Cortex of kidney (tissue), 1 donor: ENCODE measurements at places on chromosomes 6 and 20.

GRCh38 chr6:130324657-130325056 lies 41.2 kb upstream of the TMEM200A start:
- DNase-seq = no peak

- no peak for DNase-seq
Measured at GRCh38 chr6:25181350-25181724, 97.8 kb upstream of the CARMIL1 start.

- no peak for DNase-seq
Measured at GRCh38 chr6:35757456-35758123, 18.8 kb upstream of the CLPSL2 start.

GRCh38 chr6:5423251-5423650 lies 161.9 kb downstream of the FARS2 start:
- DNase-seq = no peak

DNA sequence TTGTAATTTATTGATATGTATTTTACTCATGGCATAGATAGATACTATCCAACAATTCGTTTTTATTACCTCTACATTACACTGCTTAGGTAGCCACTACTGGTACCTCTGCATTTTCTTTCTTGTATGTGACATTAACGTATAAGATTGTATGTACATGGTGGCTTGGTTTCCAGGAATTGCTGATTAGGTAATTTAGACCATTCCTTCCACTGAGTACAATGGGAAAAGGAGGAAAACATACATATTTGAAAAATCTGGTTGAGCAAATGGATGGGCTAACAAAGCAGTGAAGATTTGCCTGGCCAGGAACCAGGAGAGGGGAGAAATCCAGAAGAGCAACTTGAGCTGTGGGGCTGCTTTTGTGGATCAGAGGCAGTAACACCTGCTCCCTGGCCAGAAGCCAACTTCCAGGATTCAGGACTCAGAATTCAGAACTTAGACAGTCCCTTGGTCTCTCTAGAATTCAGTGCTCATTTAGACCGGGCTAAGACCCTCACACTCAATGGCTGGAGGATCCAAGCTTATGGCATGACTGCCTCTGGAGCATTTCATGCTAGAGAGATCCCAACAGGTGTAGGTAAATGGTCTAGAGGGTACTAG lies 17.9 kb upstream of the MICB start:
- no peak for DNase-seq

DNA sequence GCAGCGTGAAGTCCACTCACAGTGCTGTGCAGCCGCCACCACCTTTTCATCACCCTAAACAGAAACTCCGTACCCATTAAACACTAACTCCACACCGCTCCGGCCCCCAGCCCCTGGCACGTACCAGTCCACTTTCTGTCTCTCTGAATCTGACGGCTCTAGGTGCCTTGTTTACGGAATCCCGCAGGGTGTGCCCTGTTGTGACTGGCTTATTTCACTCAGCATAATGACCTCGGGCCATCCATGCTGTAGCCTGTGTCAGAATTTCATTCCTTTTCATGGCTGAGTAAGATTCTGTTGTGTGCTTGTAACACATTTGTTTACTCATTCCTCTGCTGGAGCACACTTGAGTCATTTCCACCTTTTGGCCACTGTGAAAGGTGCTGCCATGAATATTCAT lies 18.0 kb downstream of the TCFL5 start:
- DNase-seq = no peak

GRCh38 chr6:111605100-111605751 lies 452 bp downstream of the TRAF3IP2 start:
- DNase-seq = no peak

DNA sequence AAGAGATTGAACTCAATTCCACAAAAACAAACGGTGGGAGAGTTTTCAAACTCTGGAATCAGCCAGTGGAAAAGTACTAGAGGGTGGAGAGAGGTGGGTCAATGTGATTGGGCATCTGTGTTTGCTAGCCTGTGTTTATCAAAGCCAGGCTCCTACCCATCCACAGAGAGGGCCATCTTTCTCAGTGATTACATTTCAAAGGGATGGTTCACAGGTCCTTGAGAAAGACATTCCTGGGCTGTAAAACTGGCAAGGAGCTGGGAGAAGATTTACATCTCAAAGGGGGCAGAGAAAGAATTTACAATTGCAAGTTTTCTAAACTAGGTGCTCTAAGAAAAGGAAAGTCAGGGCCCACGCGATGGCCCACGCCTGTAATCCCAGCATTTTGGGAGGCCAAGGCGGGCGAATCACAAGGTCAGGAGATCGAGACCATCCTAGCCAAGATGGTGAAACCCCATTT lies 146.8 kb upstream of the UST start:
- DNase-seq = no peak
